ENCODE measurements at places on chromosomes 5 and 9. TPM values are rescaled to one million over a fixed set of nuclear protein-coding genes. Genes with fewer than 3 reads are reported as not detected.

GRCh38 chr9:15542624-15543023 is 10.2 kb upstream of the CCDC171 start:
- DNase-seq = no peak

GRCh38 chr9:22244139-22245011 is 202.2 kb upstream of the DMRTA1 start:
- no peak for DNase-seq

- DNase-seq = no peak
These were observed 88.5 kb upstream of the TRPM3 start for GRCh38 chr9:71209890-71210289.

DNA sequence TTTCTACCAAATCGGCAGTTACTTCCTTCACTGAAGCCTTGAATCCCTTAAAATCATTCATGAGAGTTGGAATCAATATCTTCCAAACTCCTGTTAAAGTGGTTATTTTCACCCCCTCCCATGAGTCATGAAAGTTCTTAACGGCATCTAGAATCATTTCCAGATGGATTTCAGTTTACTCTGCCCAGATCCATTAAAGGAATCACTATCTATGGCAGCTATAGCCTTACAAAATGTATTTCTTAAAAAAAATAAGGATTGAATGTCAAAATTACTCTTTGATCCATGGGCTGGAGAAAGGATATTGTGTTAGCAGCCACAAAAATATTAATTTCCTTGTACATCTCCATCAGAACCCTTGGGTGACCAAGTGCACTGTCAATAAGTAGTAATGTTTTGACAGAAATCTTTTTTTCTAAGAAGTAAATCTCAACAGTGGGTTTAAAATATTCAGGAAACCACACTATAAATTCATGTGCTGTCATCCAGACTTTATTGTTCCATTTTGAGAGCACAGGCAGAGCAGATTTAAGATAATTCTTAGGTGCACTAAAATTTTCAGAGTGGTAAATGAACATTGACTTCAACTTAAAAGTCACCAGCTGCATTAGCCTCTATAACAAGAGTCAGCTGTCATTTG is 767.7 kb downstream of the DTWD2 start:
- no peak for DNase-seq

DNA sequence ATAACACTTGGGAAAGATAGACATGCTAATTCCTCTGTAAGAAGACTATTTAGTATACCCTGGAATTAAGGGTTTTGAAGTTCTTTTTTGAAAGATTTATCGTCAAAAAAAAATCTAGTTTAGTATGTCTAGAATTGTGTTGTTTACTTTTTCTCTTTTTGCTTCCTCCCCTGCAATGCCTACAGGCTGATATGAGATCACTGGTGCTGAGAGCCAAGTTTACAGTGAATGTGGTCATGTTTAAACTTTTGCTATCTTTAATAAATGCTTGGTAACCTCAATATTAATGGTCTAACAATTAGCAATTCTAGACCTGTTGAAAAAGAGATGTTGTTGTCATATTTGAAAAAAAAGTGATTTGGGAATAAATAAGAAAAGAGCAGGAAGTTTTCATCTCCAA is 86.1 kb downstream of the CWC27 start:
- DNase-seq = no peak

The AGGF1 gene
- polyA plus RNA-seq = 8.0 TPM

DNA sequence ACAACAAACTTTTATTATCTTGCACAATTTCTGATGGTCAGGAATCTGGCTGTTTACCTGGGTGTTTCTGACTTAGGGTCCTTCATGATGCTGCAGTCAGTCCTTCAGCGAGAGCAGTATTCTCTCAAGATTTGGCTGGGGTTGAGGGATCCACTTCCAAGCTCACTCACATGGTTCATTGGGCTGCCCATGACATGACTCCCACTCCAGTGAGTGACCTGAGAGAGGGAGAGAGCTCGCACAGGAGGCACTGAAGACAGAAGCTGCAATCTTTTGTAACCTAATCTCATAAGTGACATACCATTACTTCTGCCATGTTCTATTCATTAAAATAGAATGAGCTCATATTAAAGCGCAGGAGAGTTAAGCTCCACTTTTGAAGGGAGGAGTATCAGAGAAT is 212.6 kb downstream of the SPATA31D1 start:
- DNase-seq = no peak

GRCh38 chr5:140548300-140548688 is 832 bp downstream of the EIF4EBP3 start:
- no peak for DNase-seq

All from psoas muscle (tissue), 8 donors.